ENCODE measurements at places on chromosomes 5 and 9.

GRCh38 chr5:1166370-1166769 lies 35.0 kb upstream of the SLC6A19 start:
- DNase-seq, result no peak

DNA sequence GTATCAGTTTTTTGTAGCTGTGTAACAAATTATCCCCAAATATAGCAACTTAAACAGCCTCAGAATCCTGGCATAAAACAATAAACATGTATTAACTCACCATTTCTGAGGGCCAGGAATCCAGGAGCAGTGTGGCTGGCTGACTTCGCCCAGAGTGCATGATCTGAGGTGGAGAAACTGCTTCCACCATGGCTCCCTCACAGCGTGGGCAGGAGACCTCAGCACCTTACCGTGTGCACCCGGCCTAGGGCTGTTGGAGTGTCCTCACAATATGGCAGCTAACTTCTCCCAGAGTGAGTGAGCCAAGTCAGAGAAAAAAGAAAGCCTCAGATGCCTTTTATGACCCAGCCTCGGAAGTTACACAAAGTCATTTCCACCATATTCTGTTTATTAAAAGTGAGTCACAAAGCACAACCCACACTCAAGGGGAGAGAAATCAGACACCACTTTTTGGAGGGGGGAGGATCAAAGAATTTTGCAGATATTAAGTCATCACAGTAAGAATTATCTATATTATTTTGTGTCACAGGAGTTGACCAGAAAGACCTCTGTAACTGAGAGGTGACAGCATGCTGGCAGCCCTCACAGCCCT lies 59.6 kb downstream of the TSTD2 start:
- DNase-seq, result no peak

DNA sequence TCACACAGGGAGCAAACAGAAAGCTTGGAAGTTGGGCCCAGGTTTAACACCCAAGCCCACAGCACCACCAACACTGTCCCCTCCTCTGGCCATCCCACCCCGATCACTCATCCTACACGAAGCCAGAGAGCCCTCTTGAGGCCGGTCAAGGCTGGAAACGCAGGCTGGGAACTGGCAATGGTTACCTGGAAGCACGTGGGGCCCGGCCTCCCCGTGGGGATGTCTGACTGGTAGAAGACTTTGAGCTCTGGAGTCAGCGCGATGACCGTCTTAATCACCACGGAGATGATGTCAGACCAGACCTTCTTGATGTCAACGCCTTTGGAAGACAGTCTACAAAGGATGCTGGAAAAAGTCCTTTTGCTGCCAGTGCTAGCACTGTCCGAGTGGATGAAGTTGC lies 104.1 kb downstream of the TTLL11 start:
- no peak for DNase-seq

- no peak for DNase-seq
Measured at GRCh38 chr9:99087462-99087861, 17.5 kb upstream of the TGFBR1 start.

GRCh38 chr5:124648902-124649467 lies 97.5 kb downstream of the ZNF608 start:
- no peak for DNase-seq

GRCh38 chr9:119343059-119343990 lies 25.9 kb downstream of the BRINP1 start:
- no peak for DNase-seq

GRCh38 chr9:133113163-133113948 lies 7.7 kb downstream of the RALGDS start:
- no peak for DNase-seq

DNA sequence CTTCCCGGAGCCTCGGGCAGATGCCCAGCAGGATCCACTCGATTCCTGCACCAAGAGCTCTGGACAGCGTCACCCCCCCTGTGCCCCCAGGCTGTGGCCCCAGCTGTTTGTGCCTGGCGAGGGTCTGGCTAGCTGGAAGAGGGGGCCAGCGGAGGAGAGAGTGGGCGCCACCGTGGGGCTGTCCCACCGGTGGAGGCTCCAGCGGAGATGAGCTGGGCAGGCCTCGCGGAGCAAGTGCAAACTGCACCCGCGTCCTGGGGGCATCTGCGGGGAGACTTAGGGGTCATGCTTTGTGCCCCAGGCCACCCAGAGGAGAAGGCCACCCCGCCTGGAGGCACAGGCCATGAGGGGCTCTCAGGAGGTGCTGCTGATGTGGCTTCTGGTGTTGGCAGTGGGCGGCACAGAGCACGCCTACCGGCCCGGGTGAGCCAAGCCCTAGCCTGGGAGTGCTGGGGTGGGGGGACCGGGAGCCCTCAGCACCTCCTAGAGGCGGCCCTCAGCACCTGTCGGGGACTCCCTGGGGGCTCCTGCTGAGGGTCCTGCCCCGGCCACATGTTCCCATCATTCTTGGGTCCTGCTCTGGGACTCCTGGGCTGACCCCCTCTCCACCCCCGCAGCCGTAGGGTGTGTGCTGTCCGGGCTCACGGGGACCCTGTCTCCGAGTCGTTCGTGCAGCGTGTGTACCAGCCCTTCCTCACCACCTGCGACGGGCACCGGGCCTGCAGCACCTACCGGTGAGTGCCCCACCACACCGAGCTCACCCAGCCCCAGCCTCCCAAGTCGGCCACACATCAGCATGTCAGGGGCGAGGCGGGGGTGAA lies 5.4 kb downstream of the EGFL7 start:
- no peak for DNase-seq

- no peak for DNase-seq
Measured at GRCh38 chr5:149609640-149610219, 28.4 kb downstream of the ARHGEF37 start.

DNA sequence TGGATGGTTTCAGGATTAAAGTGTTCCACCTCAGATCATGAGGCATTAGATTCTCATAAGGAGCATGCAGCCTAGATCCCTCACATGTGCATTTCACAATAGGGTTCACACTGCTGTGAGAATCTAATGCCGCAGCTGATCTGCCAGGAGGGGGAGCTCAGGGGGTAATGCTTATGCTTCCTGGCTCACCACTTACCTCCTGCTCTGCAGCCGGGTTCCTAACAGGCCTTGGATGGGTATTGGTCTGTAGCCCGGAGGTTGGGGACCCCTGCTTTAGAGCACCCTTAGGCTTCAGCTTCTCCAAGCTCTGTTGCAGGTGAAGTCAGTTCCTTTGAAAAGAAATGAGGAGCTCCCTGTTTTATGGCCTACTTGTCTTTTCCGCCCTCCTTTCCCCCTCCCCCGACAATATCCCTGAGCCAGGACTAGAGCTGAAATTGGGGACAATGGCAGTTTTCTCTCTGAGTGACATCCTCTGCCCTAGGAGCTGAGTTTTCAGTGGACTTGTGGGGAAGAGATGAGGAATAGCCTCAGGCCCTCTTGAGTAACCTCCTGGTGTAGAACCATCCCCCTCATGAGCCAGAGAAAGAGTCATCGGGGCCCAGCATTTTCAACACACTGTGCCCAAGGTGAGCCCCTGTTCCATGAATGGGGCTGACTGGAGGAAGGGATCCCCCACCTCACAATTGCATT lies 16.2 kb upstream of the MAT2B start:
- no peak for DNase-seq

DNA sequence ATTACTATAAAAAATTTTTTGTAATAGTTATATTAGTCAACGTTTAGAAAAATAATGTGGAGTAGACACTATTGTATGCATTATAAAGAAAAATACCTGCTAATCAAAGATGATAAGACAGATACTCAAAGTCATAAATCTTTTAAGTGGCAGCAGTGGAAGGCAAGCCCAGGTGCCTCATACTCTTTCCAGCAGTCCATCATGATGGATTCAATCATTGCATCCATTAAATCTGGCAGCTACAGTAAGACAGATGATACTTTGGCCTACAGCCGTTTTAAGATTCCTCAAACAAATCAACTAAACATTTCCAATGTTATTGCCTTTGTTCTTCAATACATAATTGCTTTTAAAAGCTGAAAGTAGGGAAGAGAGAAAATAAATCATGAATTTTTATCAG lies 1392.9 kb upstream of the NUDT12 start:
- DNase-seq, result no peak

DNA sequence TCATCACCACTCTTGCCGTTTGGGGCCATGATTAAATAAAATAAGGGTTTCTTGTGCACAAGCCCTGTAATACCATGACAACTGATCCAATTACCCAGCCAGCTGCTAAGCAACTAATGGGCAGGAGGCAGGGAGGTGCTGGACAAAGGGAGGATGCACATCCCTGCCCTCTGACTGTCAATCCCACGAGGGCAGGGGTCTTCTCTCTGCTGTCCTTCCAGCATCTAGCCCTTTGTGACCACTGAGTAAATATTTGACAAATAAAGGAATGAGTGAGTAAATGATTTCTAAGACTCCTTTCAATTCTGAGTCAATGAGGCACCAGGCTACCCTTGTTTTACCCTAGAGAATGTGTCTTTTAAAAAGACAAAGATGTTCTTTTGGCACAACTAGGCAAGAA lies 247.1 kb downstream of the SYK start:
- no peak for DNase-seq

DNA sequence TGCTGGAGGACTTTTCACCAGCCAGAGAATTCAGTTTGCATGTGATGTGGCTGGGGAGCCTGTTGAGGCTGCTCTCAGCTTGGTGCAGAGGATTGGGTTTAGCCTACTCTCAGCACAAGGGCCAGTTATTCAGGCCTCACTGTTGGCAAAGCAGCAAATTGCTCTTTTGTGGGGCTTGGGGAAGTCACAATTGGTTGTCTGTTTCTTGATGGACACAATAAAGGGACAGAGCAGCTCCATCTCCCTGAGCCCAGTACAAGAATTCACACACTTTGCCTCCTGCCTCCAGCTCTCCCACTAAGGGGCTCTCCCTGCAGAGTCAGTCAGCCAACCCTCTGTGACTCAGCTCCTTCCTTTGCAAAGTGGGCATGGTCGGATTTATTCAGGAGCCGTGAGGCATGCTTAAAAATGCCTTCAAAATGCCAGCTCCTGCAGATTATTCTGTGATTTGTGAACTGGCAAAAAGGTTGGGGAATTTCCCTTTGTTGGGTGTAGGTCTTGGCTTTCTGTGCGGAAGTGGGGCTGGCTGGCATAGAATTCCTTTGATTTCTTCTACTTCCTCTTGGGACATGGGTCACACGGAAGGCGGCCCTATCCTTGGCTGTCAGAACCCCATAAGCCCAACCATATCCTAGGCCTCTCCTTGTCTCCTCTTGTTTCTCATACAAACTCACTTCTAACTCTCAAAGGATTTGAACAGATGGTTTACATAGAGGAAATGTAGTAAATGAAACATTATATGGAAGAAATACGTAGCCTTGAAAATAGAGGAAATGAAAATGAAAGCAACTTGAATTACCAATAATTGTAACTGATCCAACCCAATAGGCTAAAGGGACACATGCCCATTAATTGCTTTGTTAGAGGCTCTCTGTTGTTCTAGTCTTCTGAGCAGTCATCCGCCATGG lies 118.7 kb upstream of the CD180 start:
- no peak for DNase-seq

All from stimulated activated CD4-positive, alpha-beta T cell treated with anti-CD3 and anti-CD28 coated beads, Interleukin-1b, Interleukin-23, amount 100 ng/mL, for 1 hour (primary cell).